ENCODE measurements at places on chromosomes 4 and X.

DNA sequence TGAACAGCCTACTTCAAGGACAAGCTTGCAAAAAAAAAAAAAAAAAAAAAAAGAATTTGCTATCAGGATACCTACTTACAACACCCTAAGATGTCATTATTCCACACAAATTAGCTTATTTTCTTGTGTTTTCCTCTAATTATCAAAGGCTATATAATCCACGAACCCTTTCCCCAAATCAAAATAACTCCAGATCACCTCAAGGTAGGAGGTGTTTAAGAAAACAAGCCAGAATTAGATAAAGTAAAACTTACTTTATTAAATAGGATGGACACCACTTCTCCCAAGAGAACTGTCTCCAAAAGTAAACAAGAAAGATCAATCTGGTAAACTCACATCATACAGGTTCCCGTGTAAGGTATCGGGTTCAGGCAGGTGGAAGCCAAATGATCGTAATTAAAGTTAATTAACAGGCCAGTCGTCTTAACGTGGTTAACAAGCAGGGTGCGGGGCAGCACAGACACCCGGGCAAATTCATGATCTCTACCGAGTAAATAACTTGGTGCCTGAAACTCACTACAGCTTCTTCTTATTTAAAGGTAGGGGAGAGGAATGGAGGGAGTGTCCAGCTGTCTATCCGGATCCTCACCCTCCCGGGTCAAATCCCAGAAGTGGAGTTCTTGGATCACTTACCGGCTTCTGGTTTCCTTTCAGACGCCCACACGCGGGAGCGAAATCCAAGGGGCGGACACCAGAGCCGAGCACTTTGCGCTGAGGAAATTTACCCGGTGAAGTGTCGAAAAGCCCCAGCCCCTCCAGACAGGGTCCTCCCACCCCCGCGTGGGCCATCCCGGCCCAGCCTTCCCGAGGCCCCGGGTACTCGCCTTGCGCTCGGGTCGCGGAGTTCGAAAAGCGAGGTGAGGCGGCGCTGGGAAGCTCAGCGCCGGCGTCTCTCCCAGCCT lies 708 bp downstream of the ARAP2 start:
- ATAC-seq = peak; percentile 28

DNA sequence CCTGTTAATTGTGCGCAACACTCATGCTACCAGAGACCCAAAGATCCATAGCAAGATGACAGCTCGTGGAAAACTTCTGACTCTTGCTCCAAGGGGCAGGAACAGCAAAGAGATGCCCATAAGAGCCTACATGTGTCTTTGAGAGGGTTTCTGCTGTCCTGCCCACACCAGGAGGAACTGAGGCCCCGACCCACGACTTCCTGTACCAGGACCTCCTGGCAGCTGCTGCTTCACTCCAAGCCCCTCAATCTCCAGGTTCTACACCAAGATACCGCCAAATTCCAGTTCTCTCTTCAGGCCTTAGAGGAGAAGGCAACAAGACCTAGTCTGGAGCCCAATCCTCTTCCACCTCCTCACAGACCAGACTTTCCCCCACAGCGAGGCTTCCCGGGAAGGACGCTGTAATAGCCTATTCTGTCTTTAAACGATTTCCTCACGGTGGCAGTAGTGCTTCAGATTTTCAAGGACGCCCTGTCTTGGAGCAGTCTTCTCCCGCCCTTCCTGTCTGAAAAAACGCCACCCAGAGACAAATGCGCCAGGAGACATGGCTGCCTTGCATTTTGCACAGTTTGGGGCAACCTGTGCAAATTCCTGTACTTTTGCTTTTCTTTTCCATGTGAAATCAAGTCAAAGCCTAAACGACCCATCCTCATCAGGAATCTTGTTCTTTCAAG lies 230.2 kb upstream of the STK26 start:
- ATAC-seq = peak; percentile 94

DNA sequence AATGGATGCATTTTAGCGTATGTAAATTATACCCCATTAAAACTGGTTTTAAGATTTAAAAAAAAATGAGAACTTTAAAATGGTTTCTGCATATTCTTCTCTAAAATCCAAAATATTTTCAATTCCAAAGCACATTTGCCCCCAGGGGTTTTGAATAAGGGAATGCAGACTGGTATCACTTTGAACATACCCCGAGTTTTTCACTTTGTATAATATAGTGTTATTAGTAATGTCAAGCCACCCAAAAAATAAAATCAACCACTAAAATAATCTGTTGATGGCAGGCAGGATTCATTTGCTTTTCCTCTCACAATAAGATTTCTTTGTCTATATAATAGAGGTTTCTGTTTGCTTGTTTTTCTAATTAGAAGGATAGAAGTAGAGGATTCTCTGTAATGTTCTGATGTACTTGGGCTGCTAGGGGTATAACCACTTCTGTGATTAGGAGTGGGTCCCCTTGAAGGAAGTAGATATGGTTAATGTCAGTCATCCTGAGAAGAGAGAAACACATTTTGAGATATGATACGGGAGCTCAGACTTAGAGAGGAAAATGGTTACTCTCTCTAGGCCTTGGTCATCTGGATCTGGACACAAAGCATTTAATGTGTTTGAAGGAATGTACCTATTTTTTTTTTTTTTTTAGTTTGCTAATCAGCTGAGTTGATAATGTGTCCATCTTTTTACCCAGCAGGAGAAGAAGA lies 9.3 kb upstream of the LIN54 start:
- no peak for ATAC-seq

GRCh38 chr4:88765729-88766128 lies 68.1 kb upstream of the NAP1L5 start:
- peak; percentile 99 for ATAC-seq

DNA sequence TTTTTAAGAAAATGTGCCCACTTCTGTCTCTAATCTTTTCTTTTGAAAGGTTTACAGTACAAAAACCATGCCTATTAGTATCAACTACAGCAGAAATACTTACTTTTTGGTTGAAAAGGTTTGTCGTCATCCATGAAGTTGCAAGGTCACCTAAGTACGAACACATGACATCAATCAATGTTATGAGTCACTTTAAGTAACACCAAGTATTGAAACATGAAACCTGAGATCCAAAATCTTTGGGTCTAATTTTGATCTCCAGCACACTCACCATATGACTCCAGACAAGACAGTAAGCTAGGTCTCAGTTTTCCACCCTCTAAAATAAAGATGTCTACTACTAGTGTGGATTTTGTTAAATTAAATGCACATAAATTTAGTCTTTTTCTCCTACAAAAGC lies 8.4 kb downstream of the ZNF280C start:
- ATAC-seq = no peak

- ATAC-seq = no peak
Observed at GRCh38 chrX:1598021-1598875, 6.8 kb downstream of the AKAP17A start.

DNA sequence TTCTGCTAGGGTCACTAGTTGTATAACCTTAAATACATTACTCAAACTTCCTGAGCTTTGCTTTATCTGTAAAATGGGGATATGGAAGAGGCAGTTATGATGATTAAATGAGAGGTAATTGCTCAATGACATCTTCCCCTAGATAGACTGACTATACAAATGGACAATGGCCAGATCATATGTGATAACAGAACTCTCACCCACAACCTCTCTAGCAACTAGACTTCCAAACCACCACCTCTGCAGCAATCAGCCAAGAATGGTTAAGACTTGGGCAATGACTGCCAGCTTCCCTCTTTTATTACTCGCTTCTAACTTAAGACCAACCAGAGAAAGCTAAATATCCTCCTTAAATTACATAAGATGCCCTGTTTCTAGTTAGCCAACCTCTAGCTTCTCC lies 2.9 kb upstream of the SEPSECS start:
- no peak for ATAC-seq

DNA sequence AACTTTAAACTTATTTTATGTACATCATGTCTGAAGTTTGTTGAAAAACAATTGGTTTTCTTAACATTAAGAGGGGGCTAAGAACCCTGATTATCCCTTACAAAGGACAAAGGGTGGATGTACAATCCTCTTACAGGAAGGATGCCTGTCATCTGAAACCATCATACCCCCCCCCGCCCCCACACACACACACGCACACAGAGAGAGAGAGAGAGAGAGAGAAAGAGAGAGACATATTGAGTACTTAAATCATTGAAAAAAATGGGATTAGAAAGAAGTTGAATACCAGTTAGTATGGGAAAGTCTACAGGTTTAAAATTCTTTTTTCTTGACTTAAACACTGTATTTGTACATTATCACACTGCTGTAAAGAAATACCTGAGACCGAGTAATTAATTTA lies 10.9 kb upstream of the PGM2 start:
- ATAC-seq = no peak

- no peak for ATAC-seq
Observed at GRCh38 chrX:138886769-138887168, 175.3 kb upstream of the FGF13 start.

GRCh38 chr4:158906073-158906472 lies 137.2 kb downstream of the FNIP2 start:
- ATAC-seq = no peak

DNA sequence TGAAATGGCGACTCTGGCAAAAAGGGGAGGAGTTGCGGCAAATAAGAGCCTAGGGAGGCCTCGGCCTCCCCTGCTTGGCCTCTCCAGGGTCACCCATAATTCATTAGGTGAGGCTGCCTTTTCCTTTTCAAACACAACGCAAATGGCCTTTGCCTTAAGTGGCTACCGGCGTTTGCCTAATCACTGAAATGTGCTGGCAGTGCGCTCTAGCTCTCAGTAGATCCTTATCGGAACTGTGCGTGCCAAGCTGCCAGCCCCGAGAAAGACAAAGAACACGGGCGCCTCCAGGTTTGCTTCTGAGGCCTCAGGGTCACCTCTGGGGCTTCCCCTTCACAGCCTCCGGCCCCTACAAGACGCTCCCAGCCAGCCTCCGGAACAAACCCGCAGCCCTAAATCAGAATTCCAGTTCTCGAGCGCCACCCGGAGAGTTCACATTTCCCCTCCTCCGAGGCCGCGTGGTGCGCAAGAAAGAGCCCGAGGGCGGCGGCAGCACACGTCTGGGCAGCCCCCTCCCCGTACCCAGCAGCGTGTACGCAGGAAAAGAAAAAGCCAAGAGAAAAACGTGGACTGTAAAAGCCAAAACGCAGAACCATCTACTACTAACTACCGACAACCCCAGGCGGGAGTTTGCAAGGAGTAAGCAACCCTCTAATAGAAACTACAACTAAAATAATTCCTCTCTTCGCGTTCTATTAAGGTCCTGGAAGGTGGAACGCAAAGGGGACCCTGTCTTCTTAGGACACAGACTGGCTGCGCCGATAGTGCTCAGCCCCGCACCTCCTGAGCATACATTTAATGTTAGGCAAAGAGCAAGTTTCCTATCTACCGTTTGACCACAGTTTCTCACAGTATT lies 76.5 kb upstream of the BCOR start:
- ATAC-seq = no peak

DNA sequence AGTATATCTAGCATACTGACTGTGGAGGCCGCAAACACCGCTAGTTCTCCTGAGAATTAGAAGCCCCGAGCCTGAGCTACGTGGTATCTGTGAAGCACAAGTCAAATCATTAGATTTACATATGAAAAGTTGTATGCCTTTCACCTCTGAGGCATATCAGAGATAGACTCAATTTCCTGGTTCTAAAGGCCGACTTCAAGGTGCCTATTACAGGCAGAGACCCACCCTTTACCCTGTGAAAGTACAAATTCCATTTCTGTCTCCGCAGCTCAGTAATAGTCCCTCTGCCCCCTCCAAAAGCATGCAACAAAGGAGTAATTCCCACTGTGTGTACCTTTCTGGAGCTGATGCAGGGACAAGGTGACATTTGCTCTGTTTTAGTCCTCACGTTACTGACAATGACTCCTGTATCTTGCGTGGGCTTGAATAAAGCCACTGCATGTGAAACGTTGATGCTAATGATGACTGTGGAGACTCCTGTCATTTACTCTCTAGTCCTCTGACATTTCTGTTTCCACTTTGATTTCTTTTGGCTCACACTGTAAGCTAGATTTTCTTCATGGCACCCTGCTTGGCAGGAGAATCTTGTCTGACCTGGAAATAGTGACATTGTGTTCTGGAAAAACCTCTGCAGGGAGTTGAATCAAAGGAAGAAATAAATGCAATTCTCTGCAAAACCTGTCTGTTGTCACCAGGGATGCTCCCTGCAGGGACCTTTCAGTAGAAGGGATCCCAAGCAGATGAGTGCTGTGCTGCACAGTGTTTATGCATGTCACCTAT lies 273.2 kb upstream of the EMCN start:
- no peak for ATAC-seq

DNA sequence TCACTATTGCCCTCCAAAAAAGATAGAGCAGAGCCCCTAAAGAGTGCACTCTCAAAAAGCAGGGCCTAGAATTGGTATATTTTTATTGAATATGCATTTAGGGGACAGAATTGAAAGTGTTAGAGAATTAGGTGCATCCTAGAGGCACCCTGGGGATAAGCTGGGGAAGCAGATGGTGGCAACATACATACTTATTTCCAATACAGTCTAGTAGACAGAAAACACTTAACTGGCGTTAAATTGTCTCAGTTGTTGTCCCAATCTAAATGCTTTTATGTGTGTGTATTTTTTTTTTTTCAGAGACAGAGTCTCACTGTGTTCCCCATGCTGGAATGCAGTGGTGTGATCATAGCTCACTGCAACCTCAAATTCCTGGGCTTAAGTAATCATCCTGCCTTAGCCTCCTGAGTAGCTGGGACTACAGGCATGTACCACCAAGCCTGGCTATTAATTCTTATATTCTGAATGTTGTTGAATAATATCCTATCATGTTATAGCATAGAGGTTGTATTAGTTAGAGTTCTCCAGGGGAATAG lies 481.8 kb downstream of the GRXCR1 start:
- no peak for ATAC-seq

DNA sequence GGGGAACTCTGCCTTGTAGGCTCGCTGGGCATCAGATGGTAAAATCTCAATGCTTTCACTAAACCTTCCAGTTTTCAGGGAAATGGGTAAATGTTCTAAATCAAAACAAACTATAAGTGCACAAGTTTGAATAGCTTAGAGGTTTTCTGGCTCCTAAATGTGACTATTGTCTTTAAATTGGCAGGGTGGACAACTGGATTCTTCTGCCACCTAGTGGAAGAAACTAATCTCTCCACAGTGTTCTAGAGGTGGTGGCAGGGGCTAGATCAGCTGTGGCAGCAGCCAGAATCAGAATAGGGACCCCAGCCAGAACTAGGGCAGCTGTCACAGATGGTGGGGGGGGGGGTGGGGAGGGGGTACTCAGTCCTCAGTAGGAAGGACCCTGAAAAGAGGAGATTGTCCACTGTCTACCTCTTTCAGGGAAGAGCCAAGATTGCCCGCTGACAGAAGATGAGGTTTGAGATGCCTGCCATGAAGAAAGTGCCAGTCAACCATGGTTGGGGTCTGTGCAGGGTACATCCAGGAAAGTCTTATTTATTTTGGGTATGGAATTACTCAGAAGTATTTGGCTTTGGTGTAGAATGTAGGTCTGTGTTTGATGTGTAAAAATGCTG lies 201.4 kb downstream of the CCNG2 start:
- ATAC-seq = peak; percentile 87

DNA sequence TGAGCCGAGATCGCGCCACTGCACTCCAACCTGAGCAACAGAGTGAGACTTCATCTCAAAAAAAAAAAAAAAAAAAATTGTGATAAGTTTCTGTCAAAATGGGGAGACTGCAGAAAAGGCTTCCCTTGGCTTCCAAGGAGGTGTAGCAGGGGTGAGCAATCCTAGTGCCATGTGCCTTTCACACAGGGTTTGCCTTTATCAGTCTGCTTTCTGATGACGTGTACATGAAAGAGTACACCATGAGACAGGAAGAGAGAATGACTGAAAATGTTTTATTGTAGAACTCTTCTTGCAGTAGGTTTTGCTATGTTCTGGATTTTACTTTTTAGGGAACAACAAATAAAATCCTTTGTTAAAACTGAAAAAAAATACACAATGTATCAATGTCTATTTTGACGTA lies 23.4 kb upstream of the ZFP42 start:
- no peak for ATAC-seq
